GM04503 (cell line): ENCODE measurements at places on chromosomes 4 and X.

GRCh38 chr4:167555338-167556022 is 321.2 kb upstream of the SPOCK3 start:
- no peak for DNase-seq

- DNase-seq: no peak
Observed at GRCh38 chrX:136220540-136220939, 30.7 kb downstream of the MAP7D3 start.

DNA sequence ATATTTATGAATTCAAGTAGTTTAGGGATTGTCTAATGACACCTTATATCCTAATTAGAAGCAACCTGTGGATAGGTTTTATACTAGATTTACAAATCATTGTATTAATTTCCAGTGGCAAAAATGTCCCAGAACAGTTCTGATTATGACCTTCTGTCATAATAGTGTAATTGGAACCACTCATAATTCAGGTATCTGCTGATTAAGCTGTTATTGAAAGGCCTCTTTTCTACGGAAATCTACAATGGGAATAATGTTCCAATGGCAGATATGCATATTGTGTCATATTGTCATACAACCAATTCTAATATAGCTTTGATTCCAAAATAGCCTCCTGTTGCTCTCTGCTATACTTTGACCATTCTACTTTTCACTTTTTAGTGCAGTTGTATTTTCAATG is 19.0 kb downstream of the MMRN1 start:
- no peak for DNase-seq

DNA sequence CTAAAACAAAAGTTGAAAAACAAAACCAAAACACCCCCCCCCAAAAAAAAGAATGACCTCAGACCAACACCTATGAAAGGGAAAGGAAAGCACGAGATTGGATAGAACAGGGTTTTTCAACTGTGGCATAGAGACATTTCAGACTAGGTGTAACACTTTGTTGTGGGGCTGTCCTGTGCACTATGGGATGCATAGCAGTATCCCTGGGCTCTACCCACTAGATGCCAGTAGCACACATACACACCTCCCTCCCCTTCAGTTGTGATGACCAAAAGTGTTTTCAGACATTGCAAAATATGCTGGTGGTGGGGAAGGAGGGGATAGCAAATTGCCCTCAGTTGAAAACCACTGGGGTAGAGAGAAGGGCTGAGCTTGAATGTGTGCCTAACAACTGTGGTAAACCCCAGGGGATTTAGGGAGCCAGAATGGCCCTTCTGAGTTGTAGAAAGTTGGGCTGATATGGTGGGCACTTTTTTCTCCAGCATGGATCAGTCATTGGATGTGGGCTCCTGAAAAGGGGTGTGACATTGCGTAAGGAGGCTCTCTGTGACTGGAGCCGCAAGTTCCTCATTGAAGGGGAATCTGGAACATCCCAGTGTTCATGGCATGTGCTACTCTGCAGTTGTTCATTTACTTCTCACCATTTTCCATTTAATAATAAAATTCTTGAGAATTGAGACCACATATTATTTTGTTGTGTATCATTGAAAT is 8.8 kb upstream of the GEMIN8 start:
- DNase-seq: no peak

DNA sequence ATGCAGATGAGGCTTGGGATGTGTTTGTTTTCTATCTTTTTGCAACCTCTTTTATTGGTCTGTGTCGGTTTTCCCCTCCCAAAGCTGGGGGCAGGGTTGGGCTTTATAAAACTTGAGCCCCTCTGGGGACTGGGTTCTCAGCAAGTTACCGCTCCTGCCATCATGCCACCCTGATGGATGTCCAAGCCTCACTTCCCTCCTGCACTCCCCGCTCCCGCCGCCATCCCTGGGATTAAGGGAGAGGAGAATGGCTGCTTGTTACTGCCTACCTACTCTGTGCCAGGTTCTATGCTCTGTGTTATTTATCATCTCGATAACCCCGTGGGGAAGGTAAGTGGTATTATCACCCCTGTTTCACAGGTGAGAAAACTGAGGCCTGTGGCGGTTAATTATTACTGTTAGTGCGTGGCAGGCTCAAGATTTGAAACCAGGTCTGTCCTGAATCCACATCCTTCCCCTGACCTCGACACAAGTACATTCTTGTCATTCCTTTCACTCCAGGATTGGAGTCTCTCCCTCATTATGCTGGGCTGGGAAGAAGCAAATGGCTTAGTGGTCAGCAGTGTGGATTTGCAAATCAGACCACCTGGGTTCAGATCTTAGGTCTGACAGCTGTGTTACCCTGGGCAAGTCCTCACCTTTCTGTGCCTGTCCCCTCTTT is 4.5 kb downstream of the UBA1 start:
- DNase-seq: no peak

DNA sequence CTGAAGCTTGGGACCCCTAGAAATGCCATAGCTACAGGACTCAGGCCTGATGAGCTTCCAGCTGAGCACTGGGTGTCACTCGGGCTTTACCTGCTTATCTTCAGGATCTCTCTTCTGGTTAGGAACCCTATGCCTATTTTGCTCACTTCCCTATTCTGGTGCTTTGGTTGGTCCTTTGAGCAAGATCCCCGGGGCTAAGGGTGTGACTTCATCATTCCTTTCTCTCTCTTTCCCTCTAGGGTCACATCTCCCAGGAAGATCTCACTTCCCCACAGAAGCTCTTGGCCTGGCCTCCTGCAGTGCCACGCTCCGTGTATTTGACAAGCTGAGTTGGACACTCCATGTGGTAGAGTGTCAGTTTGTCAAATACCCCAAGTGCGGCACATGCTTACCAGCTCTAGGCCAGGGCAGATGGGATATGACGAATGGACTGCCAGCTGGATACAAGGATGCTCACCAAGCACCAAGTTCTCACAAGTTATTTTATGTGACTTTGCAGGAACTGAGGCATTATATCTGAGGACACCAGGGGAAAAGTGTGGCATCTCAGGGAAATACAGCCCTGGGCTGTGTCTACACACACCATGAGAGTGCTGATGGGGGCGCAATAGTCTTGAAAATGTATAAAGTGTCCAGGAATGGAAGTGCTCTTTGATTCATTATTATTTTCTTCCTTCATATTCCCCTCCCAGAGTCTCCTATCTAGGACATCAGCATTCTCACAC is 21.1 kb downstream of the VSIG4 start:
- DNase-seq: no peak
